ENCODE measurements at places on chromosomes 2 and 18.

- no peak for DNase-seq
Observed at GRCh38 chr18:48885924-48886400, 64.8 kb downstream of the SMAD7 start.

DNA sequence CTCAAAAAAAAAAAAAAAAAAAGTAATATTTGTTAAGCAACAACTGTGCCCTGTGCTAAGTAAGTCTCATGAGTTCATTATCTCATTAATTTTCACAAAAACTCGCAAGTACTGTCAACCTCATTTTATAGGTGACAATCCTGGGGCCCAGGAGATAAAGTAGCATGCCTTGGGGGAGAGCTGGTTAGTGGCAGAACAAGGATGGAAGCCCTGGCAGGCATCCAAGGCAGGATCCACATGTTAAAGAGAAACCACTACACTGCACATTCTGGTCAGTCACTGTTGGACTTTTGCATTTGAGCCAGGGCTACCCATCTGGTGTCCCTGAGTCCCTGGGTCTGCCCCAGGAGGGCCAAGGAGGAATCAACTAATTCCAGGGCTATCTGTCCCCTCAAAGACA is 54.6 kb downstream of the ZFP36L2 start:
- peak; percentile 64 for DNase-seq

DNA sequence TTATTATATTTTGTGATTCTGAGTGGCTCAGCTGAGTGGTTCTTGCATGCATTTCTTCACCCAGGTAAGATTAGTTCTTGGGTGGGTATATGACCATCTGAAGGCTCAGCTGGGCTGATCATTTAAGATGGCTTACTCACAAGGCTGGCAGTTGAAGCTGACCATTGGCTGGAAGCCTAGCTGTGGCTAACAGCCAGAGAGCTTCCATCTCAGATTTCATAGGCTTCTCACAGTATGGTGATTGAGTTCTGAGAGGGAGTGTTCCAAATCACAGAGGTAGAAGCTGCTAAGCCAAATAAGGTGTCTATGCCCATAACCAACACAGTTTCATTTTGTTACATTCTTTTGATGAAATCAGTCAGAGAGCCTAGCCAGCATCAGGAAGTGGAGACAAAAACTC is 117.4 kb upstream of the RPRM start:
- DNase-seq = no peak

- no peak for DNase-seq
Observed at GRCh38 chr2:235498541-235498940, 4.7 kb downstream of the AGAP1 start.

DNA sequence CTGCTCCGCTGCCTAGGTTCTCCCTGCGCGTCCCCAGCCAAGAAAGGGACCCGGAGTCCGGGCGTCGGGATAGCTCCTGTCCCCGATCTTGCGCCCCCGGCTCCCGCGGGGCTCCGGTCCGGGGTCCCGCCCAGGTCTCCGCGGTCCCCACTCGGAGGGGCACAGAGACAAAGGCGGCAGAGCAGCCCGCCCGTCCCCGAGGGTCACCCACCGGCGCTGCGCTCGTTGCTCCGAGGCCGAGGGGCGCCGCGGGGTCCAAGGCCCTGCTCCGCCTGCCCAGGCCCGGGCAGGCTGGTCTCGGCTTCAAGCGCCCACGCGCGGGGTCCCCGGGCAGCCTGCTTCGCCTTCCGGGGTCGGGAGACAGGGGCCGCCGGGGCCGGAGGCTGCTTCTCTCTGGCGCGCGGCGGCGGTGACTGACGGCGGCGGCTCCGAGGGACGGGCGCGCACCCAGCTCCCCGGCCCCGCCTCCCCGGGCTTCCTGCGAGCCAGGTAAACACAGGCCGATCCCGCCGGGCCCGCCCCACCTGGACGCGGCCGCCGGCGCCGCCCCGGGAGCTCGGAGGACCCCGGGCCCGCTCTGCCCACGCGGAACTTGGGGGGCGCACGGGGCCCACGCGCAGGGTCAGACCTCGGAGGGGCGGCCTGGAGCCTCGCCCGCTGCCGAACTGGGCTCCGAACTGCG is at the start of gene MBP:
MBP (minus strand) TSS at position 415 of the 682 bp plus-strand sequence. CDS start 27,522 bp downstream, outside the sequence.
- peak; percentile 92 for DNase-seq

DNA sequence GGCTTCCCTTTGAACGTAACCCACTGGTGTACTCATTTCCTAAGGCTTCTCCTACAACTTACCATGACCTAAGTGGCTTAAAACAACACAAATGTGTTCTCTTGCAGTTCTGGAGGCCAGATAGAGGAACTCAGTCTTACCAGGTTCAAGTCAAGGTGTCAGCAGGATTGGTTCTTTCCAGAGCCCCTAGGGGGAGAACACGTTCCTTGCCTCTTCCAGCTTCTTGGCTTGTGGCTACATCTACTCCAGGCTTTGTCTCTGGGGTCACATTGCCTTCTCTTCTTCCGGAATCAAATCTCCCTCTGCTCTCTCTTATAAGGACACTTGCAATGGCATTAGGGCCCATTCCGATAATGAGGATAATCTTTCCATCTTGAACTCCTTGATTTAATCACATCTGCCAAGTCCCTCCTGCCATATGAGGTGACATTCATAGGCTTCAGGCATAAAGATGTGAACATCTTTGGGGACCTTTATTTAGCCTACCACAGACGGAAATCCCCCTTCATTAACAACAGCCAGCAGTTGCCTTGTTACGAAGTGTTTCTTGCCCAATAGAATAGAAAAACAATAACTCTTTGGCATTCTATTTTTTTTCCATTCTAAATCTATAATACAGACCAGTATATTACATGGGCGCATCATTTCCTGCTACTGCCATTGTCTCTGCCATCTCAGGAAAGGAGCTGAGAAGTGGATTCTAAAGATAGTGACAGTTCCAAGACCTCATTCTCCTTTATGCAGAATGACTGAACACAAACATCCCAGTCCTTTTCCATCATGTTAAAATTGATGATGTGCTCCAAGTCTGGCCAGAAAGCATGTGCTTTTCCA is 362.0 kb downstream of the ZNF521 start:
- no peak for DNase-seq

- DNase-seq = no peak
Observed at GRCh38 chr2:238657132-238658053, 190.5 kb upstream of the TWIST2 start.

DNA sequence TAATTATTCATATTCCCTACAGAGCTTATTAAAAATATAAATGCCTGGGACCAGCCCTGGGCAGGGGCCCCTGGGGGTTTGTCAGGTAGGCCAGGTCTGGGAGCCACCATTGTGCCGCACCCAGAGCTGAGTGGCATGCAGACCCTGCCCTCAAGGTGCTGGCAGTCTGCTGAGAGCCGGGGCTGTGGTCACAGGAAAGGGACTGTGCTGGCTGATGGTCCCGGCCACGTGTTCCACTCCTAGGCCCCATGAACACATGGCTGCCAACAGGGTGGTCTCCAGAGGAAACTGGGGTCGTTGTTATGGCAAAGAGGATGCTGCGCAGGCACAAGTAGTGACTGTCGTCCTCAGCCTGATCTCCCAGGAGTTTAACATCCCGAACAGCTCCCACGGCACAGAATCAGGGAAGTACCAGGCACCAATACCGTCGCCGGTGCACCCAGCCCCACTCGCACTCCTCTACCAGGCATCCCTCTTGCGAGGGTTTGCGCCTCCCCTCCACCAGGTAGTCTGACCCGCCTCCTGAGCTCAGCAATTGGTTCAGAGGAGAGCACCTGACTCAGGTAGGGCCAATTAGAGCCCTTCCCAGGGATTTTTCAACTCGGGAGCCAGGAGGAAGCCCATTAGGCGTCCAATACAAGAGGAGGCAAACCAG is 39.2 kb upstream of the BIN1 start:
- no peak for DNase-seq

DNA sequence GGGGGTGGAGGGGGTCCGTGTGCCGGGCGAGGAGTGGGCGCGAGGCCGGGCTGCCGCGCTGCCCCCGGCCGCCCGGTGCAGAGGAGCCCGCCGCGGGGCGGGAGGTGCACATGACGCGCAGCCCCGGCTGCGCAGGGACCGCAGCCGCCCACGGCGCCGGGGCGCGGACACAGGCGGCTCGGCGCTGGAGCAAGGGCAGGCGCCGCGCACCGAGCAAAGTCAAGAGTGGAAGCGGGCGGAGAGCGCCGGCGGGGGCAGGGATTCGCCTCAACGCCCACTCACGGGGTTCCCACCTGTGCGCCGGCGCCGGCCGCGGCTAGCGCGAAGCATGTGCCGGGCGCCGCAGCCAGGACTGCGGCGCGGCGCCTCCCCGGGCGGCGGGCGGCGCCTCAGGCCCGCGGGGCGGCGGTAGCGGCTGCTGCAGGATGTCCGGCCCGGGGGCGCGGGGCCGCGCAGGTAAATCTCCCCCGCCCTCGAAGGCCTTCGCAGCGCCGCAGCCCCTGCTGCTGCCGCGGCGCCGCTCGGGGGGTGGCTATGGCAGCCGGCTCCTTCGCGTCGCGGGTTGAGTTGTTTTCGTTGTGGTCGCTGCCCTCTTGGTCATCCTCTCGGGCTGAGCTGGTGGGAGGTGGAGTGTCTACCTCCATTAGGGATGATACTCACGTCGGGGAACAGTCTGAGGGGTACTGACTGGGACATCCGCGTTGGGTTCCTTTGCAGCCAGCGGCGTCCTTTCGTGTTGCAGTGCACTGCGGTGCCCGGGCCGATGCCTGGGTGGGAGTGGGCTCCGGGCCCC is 216.3 kb upstream of the DTNA start:
- DNase-seq = peak; percentile 79

DNA sequence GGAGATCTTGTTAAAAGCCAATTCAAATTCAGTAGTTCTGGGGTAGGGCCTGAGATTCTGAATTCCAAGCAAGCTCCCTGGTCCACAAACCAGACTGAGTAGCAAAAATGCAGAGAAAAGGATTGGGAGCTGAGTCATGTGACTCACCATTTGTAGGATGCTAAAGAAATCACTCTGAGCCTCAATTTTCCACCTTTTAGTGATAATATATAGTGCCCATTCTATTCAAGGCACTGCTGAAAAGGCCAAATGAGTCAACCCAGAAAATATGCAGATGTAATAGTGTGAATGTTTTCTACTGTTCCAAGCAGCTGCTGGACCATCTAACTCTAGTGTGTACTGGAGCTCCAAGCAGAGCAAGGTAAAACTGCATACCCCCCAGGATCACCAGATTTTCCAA is 47.2 kb downstream of the SLC14A2 start:
- no peak for DNase-seq

DNA sequence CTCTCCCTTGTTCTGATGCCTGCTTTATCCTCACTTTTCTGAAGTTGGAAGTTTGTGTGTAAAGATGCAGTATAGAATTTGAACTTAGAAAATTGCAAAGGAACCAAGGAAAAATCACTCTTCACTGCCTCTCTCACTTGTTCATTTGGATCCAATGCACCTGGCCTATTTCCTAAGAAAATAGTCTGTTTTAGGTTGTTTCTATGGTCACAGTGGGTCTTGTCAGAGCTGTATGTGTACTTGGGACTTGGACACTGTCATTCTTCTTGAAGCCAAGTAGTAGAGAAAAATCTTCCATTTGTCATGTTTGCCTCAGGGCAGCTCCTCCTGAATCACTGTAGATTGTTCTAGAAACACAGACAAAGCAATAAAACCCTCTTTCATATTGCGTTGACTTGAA is 80.3 kb upstream of the SESTD1 start:
- DNase-seq = no peak

DNA sequence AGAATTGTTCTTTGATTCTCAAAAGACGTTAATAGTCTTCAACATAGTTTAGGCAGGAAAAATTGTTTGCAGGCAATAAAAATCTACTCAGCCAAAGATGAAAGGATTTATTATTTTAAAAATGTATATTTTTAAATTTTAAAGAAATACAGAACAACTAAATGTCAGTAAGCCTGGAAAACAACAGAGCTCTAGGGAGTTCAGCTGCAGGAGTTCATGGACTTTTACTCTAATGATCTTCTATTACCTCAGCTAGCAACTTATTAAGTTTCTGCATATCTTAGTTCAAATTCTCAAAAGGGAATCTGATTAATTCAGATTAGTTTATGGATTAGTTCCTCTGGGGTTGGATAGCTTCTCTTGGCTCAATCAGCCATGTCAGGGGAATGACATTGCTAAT is 17.9 kb upstream of the XIRP2 start:
- DNase-seq = no peak
